Astrocyte of the spinal cord (primary cell): ENCODE measurements at places on chromosomes 1 and 21.

- peak; percentile 94 for DNase-seq
Measured at GRCh38 chr1:117093870-117094621, 27.5 kb downstream of the TRIM45 start.

DNA sequence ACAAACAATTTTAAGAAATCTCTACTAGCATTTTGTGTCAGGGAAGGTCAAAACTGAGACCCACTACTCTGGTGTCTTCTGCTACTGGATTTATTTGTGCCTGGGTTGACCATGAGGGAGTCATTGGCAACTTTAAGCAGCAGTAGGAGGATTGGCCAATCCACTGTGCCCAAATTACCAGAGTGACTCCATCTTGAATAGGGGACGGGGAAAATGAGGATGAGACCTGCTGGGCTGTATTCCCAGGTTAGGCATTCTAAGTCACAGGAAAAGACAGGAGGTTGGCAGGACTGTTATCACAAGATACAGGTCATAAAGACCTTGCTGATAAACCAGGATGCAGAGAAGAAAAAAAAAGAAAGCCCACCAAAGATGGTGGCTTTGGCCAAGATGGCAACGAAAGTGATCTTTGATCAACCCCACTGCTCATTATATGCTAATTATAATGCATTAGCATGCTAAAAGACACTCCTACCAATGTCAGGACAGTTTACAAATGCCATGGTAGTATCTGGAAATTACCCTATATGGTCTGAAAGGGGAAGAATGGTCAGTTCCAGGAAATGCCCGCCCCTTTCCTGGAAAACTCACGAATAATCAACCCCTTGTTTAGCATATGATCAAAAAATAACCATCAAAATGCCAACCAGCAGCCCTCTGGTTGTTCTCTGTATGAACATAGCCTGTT lies 200.9 kb downstream of the LTN1 start:
- DNase-seq: no peak

- DNase-seq: no peak
Measured at GRCh38 chr21:28944296-28944695, 48.4 kb downstream of the LTN1 start.

- no peak for DNase-seq
Measured at GRCh38 chr1:23591460-23592208, 32.3 kb upstream of the ID3 start.

DNA sequence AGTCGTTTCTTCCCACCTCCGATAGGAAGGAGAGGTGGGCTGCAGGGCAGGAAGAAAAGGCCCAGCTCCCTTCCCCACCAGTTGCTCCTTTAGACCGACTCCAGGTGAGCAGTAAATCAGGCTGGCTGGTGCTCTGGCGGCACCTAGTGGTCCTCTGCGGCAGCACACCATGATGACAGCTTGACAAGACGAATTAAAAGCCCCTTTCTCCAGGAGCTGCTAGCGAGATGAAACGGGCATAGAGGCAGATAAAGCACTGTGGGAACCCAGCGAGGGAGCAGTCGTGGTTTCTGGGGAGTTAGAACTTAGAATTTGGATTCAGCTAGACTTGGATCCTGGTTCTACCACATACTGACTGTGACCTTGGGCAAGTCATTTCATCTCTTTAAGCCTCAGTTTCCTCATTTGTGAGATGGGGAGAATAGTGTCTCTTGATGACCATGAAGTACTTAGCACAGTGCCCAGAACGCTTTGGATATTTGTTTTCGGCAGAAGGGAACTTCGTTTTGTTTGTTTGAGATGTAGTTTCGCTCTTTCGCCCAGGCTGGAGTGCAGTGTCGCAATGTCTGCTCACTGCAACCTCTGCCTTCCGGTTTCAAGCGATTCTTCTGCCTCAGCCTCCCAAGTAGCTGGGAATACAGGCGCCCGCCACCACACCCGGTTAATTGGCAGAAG lies 21.8 kb upstream of the COL9A2 start:
- peak; percentile 75 for DNase-seq

- no peak for DNase-seq
Measured at GRCh38 chr1:34842952-34843371, 16.6 kb downstream of the SMIM12 start.

DNA sequence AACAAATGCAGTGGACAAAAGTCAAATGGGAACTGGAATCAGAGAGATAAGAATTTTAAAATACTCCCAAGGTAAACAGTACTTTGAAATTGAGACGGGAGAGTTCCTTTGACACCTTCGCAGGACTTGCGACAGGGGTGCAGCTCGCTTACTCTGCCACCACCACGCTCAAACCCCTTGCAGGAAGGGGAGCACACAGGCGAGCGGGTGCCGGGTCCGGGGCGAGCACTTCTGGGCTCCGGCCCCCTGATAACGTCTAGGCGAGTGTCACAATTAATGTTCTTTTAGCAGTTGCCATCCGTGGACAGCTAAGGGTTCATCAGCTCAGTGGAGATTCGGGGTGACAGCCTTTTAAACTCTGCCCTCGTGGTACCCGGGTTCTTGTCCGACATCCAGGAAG lies 37.4 kb downstream of the CLDN17 start:
- no peak for DNase-seq

- DNase-seq: no peak
Measured at GRCh38 chr1:226093621-226094020, 31.1 kb downstream of the H3-3A start.

- DNase-seq: no peak
Measured at GRCh38 chr1:54984131-54984842, 3.9 kb downstream of the TMEM61 start.

- DNase-seq: no peak
Measured at GRCh38 chr1:208318150-208318734, 74.1 kb upstream of the PLXNA2 start.

DNA sequence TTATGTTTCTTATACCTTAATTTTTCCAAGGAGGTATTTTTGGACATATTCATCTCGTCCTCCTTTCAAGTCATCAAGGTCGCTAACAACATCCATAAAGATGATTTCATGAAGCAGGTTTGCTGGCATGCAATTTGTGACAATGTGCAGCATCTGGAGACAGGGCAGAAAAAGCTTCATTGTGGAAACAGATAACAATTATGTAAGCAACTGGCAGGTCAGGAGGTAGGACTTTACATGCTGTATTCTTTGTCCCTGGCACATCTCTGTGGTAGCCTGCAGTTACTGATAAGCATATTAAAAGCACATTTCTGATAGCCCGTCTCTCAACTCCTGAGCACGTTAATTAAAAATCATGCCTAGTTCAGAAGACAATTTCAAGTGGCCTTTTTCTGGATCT lies 156.8 kb downstream of the LEPR start:
- no peak for DNase-seq

- DNase-seq: peak; percentile 84
Measured at GRCh38 chr1:41742219-41742618, 176.5 kb downstream of the HIVEP3 start.

DNA sequence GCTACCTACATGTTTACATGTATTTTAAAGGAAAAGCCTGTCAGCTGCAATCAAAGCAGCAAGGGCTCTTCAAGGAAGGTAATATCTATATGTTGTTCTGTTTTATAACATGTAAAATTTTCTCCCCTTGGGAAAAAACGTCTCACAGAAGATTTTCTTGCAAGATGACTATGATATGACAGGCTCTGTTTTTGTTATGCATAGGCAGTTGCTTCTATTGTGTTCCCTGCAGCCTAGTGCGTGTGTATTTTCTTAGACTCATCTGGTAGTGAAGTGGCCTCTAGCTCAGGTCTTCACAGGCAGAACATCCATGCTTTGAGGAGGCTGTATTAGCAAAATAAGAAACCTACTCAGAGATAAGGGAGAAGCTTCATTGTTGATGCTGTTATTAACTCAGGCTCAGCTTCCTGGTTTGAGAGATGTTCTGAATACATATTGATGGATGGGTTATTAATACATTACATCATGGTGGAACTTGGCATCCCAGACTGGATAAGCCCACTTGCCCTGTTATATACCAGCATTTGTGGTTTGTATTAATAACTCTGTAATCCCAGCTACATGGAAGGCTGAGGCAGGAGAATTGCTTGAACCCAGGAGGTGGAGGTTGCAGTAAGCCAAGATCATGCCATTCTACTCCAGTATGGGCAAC lies 35.8 kb downstream of the LAMC1 start:
- DNase-seq: peak; percentile 50

GRCh38 chr1:5485968-5486696 lies 506.1 kb downstream of the NPHP4 start:
- no peak for DNase-seq

DNA sequence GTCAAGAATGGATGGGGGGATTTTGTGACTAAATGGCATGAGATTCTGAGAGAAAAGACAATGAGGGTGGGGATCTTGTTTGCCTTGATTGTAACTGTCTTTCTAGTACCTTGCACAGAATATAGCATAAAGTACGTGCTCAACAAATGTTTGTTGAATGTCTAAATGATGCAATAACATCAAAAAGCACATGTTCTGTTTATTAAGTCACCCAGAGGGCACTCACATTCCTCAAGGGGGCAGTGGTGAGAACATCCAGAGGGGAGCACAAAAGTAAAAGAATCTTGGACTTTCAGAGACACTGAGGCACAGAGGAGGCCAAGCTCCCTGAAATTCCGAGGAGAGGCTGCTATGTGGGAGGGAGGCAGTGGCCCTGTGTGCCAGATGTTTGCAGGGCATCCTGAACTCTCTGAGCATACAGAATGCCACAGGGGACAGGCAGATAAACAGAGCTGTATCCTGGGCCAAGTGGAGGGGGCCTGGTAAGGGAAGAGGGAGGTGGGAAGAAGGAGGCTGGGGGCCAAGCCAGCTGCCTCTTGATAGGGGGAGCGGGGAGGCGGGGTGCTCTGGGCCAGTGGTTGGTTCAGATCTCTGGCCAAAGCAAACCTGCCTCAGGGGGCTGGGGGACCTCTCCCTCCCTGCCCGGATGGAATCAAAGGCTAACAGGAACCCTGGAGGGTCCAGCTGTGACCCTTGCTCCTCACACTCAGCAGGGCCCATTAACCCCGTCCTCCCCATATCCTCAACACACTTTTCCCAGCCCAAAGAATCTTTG lies 6.5 kb upstream of the ATP1A2 start:
- DNase-seq: peak; percentile 78

GRCh38 chr1:214935258-214935657 lies 147.3 kb upstream of the KCNK2 start:
- peak; percentile 15 for DNase-seq

- peak; percentile 63 for DNase-seq
Measured at GRCh38 chr1:214453109-214453722, 98.2 kb downstream of the PTPN14 start.

DNA sequence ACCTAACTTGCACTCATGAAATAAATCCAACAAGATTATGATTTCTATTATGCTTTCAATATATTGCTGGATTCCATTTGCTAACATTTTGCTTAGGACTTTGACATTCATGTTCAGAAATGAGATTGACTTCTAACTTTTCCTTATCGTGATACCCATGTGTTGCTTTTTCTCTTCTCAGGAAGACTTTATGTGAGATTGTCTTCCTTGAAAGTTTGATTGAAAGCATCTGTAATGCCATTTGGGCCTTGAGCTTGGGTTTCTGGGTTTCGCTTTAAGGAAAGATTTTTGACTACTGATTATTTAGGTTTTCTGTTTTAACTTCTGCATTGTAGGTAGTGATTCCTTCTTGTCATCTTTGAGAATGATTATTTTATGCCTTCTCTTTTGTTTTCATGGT lies 27.8 kb downstream of the AGMAT start:
- DNase-seq: no peak
